ENCODE measurements at places on chromosomes 3 and 15.

DNA sequence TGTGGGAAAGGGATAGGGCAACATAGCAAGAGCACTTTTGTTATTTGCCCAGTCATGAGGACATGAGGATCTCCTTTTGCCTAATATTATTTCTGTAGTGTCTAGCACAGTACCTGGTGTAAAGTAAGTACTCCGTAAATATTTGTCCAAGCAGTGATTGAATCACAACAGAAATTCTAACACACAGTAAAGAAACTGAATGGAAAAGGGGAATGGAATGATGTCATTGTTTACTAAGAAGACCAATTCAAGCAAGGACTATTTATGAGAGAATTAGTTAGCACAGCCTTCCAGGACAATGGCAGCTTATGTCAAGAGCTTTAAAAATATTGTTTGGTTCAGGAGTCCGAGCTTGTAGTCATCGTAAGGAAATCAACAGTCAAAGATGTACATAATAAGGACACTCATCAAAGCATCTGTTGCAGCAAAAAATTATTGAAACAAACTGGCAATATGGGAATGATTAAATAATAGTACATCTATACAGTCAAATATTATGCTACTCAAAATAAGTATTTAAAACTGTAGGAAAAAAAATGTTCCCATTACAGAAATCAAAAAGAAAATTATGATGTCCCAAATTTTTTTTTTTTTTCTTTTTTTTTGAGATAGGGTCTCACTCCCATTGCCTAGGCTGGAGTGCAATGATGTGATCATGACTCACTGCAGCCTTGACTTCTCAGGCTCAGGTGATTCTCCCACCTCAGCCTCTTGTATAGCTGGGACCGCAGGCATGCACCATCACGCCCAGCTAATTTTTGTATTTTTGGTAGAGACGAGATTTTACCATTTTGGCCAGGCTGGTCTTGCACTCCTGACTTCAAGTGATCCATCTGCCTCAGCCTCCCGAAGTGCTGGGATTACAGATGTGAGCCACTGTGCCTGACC, 17.9 kb downstream of the CAPN7 start:
- DNase-seq, result no peak

DNA sequence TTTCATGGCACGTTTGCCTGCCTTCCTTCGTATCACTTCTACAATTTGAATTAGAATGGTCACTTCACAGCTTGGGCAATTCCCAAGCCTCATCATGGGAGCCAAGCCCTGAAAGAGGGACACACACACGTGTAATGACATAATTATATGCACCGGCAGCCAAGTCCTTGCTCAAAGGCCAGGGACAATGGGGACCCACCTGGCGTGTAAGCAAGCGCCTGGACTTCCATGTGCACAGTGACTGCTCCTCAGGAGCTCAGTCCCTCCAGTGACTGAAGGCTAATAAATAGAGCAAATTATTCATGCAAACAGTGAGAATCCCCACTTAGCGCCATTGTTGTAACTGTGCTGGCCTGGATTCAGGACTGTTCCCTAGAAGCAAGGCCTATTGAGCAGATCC, 115.1 kb downstream of the DNAJB8 start:
- DNase-seq, result no peak

- no peak for DNase-seq
These were observed 618.6 kb downstream of the NLGN1 start for GRCh38 chr3:174016186-174016585.

DNA sequence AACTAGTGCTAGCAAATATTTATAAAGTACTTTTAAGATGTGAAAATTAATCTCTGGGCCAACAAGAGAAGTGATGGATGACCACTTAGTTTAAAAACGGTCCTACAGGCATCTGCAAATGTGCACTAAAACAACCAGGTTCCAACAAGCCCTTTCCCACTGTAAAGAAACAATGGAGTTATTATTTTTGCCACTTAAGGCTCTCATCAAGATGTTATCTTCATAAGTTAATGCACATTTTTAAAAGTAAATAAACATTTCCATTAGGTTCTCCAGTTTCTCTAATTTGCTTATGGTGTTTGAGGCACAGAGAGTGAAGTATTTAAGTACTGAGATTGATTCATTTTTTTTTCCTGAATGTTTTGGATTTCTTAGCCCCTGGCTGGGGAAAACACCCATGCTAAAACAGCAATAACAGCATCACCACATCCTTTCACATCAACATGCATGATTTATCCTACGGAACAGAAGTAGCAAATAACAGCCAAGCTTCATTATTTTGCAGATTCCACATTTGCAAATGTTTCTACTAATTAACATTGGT, 20.8 kb downstream of the ABI3BP start:
- DNase-seq, result no peak

- no peak for DNase-seq
These were observed 271.2 kb upstream of the CTDSPL start for GRCh38 chr3:37590328-37591079.

Data from pulmonary artery endothelial cell (primary cell).